Neural crest cell (in vitro differentiated cells): ENCODE measurements at places on chromosomes 5 and 9.
A peak's percentile ranks its signal among the peaks of the same experiment; 100 is the strongest.

GRCh38 chr5:73664796-73665195 is 38.8 kb downstream of the ARHGEF28 start:
- no peak for DNase-seq

- no peak for DNase-seq
Measured at GRCh38 chr9:21452681-21453080, 12.4 kb downstream of the IFNA1 start.

DNA sequence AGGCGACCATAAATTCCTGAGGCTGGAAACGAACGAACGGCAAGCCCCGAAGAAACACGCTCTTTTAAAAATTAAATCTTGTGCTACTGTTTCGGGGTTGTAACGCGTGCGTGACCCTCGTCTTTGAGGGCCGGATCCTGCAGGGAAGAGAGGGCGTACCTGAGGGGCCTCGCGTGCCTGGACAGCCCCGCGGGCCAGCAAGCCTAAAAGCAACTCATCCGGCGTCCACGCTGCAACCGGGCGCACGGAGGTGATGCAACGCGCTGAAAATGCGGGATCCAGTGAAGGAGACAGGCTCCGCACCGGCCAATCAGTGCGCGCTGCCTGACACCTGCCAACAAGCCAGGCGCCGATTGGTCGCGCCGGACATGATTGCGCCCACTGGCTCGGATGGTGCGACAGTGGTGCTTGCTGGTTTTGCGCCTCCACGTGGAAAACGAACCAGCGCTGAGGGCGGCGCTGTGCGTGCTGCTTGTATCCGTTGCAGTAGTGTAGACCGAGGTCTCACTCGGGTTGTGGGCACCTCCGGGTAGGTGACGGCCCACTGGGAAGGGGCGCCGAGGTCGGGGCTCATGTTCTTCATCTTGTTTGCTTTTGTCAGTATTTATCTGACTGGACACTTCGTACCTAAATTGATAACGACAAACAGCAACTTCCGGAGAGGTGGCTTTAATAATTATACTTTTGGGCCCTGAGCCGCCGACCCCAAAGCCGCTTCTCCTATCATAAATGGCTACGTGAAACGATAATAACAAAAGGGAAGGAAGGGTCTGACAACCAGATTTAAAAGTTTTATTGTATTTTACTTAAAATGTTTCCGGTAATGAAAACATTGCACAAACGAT is at the start of gene IARS1:
Gene IARS1, minus strand, starts transcription at position 246 of the 845 bp plus-strand sequence. CDS start 4,278 bp downstream, outside the sequence.
- DNase-seq, result peak; percentile 100

- DNase-seq, result no peak
Measured at GRCh38 chr5:142660196-142660595, 25.7 kb downstream of the FGF1 start.

DNA sequence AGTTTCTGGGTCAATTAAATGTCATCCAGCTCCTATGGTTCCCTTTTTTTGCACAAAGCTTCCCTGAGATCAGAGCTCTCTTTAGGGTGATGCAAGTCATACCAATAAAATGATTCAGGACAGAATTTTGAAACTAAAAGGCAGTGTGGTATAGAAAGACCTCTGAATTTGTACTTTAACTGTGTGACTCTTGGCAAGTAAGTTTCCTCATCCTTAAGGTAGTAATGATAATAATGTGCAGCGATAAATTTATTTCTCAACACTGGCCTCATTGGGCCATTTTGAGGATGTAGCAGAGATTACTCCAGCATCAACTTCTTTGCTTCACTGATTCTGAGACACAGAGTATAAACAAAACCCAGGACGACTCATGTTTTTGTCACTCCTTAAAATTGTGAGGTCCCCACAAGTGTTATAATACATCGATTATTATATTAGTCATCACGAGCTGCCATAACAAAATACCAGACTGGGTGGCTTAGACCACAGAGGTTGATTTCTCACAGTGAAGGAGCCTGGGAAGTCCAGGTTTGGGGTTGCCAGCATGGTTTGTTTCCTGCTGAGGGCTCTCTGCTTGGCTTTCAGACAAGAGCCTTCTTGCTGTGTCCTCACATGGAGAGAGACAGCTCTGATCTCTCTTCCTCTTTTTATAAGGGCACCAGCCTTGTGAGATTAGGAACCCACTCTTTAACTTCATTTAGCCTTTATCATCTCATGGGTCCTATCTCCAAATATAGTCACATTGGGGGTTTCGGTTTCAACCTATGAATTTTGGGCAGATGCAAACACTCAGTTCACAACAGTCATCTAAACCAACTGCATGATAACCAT is 293.0 kb downstream of the ZNF608 start:
- no peak for DNase-seq

DNA sequence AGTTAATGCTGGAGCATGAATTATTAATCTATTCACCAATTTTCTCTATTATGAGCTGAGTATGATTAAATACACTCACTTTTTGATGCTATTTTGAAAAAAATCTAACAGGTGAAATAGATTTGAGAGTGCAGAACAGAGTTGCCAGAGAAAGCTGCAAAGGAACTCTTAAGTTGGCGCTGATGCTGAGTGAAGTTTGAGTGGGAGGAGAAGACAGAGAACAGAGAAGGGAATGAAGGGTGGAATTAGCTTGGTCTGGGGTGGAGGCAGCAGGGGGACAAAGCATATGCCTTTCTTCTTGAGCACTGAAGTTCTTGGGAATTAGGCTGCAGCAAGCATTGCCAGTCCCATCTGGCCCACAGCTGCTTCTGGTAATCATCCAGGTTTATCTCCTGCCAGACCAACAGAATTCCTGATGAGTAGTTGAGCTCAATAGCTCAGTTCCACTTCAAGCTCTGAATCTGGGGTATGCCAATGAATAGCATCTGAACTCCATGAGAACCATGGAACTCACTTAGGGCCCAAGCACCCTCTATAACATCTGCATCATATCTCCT is 290.1 kb downstream of the HINT1 start:
- DNase-seq, result no peak

DNA sequence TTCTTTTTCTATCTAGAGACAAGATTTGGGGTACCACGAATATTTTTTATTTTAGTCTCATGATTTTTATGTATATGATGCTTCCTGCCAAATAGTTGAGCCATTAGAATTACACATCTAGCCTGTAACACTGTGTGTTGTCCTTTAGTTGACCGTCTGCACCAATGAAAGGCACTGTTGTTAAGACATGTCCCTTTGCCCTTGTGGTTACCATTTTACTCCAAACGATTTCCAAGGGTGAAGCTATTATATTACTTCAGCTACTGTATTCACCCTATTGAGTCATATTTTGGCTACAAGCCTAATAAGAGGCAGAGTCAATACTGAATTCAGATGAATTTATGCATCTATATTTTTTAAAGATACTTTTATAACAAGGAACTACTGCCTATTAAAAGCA is 207.6 kb downstream of the CETN3 start:
- no peak for DNase-seq

- DNase-seq, result no peak
Measured at GRCh38 chr5:24401773-24402172, 243.0 kb downstream of the CDH10 start.

GRCh38 chr5:141902015-141902814 is 21.5 kb upstream of the DELE1 start:
- no peak for DNase-seq

- DNase-seq, result peak; percentile 20
Measured at GRCh38 chr5:148374690-148375360, 8.9 kb upstream of the FBXO38 start.

GRCh38 chr5:174065528-174066197 is 20.2 kb downstream of the NSG2 start:
- DNase-seq, result no peak

DNA sequence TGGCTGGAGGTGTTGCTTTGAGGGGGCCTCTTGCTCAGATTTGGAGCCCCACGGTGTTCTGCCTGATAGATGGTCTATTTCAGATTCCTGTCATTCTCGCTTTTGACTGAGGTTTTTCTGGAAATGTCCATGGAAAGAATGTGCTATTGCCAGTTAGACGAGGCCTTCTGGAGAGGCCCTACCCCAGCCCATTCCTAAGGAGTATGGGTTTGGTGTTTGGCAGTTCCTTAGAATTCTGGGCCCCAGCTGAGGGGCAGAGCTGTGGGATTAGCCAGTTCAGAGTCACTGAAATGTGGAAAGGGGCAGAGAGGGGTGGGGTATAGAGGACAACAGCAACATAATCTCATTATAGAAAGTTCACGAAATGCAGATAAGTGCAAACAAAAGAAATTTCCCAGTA is 50.5 kb downstream of the GALNT10 start:
- DNase-seq, result no peak

- DNase-seq, result no peak
Measured at GRCh38 chr9:21674894-21675293, 127.5 kb upstream of the MTAP start.

DNA sequence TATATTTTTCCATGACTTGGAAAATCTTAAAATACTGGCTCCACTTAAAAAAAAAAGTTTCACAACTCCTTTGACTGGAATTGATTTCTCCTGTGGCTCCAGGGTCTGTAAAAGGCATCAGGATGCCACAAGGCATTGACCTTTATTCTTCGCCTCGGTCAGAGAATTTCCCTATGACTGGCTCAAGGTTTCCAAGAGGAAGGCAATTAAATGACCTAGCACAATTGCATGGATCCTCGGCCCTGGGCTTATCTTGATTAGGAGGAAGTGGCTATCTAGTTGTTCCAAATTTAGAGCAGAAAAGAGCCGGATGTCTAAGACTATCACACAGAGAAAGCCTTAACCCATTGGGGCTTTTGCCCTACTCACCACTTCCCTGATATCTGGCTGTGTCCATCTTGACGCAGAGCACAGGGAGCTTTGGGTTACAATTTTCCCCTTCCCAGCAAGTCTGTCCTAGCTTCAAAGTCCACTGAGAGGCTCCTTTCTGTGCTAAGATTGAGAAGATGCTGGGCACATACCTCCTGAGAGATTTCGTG is 56.9 kb upstream of the COL15A1 start:
- no peak for DNase-seq

DNA sequence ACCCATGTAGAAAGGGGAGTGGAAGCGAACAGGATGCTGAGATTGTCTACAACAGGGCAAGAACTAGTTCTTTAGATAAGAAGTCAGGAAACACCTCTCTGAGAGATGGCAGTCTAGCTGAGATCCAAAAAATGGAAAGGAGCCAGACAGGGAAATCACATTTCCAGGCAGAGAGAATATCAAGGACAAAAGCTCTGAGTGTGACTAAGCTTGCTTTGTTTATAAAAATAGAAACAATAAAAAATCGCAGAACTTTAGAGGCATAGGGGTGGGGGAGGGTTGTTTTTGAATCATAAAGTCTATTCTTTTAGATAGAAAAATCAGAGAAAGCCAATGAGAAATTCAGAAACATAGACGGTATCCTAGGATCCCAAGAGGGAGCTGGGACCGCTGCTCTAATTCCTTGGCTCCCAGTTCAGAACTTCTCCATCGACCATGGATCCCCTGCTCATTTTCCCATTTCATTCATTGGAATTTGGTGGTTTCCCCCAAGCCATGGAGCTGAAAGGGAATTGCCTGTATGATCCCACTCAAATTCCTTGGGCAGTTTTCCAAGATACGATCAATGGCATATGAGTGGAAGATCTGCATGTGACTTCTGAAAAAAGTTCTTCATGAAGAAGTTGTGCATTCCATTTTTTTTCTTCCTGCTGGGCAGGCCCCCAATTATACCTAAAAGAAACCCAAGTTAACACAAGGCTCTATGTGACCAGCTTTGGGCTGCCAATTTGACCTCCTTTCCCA is 182.0 kb downstream of the GRIA1 start:
- DNase-seq, result no peak

GRCh38 chr9:70589571-70590314 is 175.3 kb upstream of the KLF9 start:
- no peak for DNase-seq

GRCh38 chr5:51202161-51202560 is 181.1 kb upstream of the ISL1 start:
- DNase-seq, result no peak

DNA sequence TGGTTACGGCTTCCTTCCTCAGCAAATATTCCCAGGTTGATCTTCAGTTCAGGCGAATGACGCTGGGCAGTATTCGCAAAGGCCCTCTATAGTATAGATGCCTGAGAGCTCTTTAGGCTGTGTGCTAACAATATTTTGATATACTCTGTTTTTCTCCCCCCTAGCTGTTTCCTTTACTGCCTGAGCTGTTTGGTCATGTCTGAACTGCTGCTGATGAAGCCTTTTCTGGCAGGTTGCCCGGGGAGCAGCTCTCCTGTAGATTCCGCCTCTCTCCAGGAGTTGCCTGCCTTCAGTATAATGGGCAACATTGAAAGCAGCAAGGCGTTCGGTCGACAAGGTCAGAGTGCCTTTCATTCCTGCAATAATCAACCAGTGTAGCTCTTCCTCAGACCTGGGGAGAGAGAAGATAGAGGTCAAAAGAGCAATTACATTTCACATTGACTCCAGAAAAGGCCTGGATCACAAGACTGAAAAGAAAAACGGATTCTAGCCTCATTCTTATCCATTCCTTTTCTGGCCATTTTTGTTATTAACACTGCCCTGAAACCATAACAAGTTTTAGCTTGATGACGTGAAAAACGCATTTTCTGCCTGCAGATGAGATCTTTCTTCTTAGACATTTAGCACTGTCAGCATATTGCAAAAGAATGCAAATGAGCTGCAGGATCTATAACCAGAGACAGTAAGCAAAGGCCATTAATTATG is 60.1 kb upstream of the ZNF608 start:
- DNase-seq, result peak; percentile 45

DNA sequence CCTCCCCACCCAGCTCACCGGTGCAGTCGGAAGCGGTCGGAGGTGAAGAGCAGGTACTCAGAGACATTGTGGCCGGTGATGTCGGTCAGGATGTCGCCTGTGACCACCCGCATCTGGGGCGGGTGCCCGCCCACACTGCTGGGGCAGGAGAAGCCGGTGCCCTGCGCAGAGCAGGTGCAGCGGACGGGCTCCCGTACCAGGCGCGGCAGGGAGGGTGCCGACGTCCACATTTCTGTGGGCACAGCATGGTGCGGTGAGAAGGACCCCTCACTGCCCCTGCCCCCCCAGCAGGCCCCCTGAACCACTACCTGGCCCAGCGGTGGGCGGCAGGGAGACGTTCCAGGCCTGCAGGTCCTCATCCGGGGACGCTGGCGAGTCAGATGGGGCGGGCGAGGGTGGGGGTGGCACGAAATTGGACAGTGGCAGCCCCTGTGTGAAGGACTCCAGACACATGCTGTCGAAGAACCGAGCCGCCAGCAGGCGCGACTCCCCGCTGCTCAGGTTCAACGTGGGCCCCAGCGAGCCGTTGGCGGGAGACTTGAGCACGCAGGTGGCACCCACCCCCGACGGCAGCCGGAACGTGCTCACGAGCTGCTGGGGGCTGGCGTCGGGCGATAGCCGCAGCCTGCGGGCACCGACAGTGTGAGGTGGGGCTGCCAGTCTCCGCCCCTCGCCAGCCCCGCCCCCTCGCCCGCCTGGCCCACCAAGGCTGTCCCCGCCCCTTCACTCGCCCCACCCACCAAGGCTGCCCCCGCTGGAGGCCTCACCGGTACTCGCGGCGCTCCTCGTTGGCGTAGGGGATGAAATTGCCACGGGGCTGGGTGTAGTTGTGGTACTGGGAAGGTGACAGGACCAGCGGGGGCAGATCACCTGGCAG is 15.1 kb downstream of the ABCA2 start:
- DNase-seq, result no peak

DNA sequence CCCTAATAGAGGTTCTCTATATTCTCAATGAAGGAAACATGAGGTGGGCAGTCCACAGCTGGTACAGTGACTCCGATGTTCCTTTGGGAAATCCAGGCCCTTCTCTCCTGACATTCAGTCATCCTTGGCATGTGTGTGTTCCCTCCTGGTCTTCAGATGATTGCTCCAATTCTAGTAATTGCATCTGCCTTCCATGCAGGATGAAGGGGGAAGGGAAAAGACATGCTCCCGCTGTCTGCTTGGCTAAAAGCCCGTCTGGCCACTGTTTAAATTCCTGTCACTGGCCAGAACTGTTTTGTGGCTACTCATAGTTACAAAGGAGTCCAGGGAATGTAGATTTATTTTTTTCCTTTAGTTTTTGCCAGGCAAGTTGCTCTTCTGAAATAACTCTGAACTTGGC is 65.0 kb downstream of the MAST4 start:
- DNase-seq, result no peak
